Adrenal gland (tissue), 19 donors: ENCODE measurements at places on chromosomes 4 and X. TPM values are rescaled to one million over a fixed set of nuclear protein-coding genes. Genes with fewer than 3 reads are reported as not detected.

DNA sequence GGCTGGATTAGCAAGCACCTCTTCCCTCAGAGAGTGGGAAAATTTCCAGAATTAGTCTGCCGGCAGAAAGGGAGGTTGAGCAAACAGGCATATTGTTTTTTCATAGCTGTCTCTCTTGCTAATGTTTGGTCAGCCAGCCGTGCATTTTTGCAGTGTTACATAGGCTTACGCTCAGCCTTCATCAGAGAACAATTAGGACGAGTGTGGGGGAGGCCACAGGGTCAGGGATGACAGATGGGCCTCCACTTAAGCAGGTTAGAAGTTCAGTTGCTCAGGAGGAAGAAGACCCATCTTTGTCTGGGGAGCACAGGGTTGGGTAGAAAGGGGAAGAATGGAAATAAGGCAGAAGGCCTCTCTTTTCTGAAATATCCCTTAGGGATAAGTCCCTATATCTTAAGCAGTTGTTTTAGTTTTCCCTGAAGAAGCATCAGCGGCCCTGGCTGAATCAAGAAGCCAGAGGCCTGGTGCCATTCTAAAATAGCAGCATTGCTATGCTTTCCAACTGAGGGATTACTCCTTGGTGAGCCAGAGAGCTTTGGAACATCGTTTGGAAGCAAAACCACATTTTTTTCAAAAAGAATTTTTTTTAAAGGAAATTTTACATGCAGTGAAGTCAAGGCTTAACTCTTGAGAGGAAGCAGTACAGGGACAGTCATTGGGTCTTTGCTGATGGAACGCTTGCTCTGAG lies 118.8 kb downstream of the SMIM20 start:
- H3K4me1 ChIP-seq: peaks cover 4% of the 10 kb centered on the region
- H3K27me3 ChIP-seq: no peaks in the 10 kb centered on the region
- no peak for DNase-seq
- H3K4me3 ChIP-seq: no peak overlapping the region
- H3K27ac ChIP-seq: peak overlapping the region; percentile 29

DNA sequence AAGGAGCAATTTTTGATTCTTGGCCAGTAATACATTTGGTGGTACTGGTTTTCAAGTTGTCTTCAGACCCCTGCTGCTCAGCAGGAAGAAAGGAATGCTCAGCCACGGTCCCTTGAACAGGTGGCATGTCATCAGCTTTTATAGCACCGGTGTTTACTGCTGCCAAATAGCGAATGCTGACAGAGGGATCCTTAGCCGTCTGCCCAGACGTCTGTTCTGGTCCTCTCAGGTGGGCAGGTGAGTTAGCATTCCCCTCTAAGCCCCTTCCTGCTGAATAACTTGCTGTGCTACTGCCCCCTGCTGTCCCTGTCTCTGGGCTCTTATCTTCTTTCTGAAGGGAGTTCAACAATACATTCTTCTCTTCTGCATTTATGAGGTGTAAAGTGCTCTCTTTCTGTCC lies 28.4 kb downstream of the BOD1L1 start:
- H3K36me3 ChIP-seq: peaks cover 50% of the 10 kb centered on the region
- H3K4me1 ChIP-seq: peaks cover 7% of the 10 kb centered on the region
- no peak overlapping the region for H3K4me3 ChIP-seq

DNA sequence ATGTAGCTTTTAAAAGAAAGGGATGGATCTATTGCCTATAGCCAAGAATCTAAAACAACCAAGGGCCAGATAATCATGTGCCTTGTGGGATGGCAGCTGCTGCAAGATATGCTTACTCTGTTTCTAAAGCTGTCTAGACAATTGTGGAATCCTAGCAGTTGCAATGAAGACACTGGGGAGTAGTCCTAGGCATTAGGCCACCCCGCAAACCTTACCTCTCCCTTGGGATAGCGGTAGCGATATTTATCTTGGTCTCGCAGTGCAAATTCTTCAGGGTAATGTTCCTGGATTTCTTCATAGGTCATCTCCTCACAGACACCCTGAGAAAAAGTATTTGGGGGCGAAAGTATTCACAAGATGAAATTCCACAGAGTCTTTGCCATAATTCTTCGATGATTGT lies 24.6 kb downstream of the TRO start:
- no peaks in the 10 kb centered on the region for H3K36me3 ChIP-seq
- no peaks in the 10 kb centered on the region for H3K4me1 ChIP-seq
- H3K27ac ChIP-seq: no peak overlapping the region
- no peaks in the 10 kb centered on the region for H3K27me3 ChIP-seq
- no peak overlapping the region for H3K4me3 ChIP-seq
- no peak for DNase-seq

DNA sequence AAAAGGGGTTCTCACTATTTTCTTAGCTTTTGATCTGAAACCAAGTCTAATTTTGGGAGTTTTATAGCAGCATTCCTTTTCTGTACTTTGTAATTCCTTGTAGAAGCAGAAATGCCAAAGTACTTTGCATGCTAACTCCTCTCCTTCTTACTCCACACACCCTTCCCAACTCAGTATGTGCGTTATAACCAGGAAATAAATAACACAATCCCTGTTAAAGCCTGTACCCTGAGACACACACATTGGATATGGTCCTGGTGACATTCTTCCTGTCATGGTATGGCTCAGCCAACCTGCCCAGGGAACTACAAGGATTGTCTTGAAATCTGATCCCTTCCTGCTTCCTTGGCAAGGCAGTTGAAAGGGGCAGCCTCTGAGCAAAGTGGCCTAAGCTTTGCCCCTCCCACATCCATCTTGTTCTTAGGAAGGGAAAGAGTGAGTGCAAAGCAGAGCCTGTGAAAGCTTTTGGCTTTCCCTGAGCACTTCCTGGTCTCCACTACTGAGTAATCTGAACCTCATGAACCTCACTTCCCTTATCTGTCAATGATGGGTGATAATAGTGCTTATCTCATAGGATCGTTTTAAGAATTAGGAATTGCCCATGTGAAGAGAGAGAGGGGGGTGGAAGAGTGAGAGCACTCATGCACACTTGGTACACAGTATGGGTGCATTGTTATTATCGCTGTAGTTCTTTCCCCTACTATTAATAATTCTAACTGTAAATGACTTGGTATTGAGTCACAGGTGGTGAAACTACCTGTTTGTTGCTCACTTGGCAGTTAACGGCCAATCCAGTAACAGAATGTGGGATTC lies 109.3 kb downstream of the AFF2 start:
- no peaks in the 10 kb centered on the region for H3K4me1 ChIP-seq
- H3K36me3 ChIP-seq: no peaks in the 10 kb centered on the region
- H3K27me3 ChIP-seq: no peaks in the 10 kb centered on the region
- H3K4me3 ChIP-seq: no peak overlapping the region
- no peak overlapping the region for H3K27ac ChIP-seq

- DNase-seq: no peak
- no peaks in the 10 kb centered on the region for H3K4me1 ChIP-seq
- H3K36me3 ChIP-seq: no peaks in the 10 kb centered on the region
- H3K27me3 ChIP-seq: peaks cover 12% of the 10 kb centered on the region
These were observed 32.0 kb downstream of the LAS1L start for GRCh38 chrX:65502618-65503017.

DNA sequence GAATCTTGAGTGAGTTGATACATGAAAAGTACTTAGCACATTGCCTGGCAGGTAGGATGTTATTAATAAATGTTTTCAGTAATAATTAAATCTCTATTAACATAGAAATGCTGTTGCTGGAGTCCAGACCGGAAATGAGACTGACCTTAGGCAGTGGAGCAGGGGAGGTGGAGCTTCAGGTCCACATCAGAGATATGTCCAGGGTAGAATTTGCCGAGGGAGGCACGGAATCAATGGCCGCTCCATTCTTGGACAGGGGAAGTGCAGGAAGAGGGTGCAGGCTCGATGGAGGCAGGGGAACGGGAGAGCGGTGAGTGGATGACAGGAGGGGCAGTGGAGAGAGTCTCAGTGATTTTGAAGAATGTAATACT lies 107.3 kb downstream of the GATB start:
- H3K36me3 ChIP-seq: no peaks in the 10 kb centered on the region
- DNase-seq: no peak
- H3K4me3 ChIP-seq: no peak overlapping the region
- no peak overlapping the region for H3K27ac ChIP-seq
- H3K4me1 ChIP-seq: no peaks in the 10 kb centered on the region
- no peaks in the 10 kb centered on the region for H3K27me3 ChIP-seq

DNA sequence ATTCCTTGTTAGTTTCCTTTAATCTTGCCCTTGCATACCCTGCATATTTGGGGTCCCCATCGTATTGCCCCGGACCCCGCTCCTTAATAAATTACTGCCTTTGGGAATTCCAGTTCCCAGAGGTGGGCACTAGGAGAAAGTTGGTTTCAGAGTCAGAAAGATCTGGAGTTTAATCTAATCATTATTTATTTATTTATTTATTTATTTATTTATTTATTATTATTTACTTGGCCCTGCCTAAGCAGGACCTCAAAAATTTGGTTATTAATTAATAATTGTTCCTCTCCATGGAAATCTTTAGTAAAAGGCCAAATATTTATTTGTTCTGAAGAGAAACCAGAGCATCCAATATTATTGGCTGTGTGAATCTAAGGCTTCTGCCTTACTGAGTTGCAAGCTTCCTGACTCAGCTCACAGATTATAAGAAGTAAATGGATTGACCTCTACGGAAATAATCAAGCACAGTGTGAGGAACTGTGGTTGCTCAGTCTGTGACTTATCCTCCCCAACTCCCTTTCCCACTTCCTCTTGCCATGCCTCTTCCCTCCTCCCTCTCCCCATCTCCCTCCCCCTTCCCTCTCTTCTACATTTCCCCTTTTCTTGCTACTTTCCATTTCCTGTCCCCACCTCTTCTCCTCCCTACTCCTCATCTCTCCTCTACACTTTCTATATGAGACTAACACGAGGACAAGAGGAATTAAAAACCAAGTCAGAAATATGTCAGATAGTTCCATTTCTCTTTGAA lies 61.5 kb upstream of the AP1S2 start:
- H3K27ac ChIP-seq: no peak overlapping the region
- H3K4me3 ChIP-seq: no peak overlapping the region
- H3K27me3 ChIP-seq: peaks cover 5% of the 10 kb centered on the region
- H3K4me1 ChIP-seq: peaks cover 7% of the 10 kb centered on the region
- no peak for DNase-seq

GRCh38 chr4:177427192-177427591 lies 15.0 kb downstream of the AGA start:
- no peak overlapping the region for H3K4me3 ChIP-seq
- no peak for DNase-seq
- peaks cover 3% of the 10 kb centered on the region for H3K27me3 ChIP-seq

- H3K4me3 ChIP-seq: no peak overlapping the region
- H3K27ac ChIP-seq: no peak overlapping the region
- no peak for DNase-seq
- no peaks in the 10 kb centered on the region for H3K36me3 ChIP-seq
- no peaks in the 10 kb centered on the region for H3K4me1 ChIP-seq
These were observed 444.3 kb downstream of the NAP1L3 start for GRCh38 chrX:93229036-93229435.

DNA sequence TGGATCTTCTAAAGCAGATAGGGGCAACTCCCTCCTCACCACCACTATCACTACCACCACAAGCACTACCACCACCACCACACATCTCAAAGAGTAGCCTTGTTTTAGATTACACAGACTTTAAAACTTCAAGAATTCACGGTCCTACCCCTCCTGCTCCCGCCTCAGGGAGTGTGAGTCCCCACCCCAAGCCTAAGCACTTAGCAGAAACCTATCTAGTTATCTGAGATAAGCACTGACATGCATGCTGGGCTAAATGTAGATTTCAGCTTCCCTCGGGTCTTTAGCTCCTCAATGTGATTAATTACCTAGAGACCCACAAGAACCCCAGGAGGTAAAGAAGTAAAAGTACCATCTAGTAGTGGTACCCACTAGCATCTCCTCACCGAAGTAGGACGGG lies 775 bp downstream of the AMOT start:
- no peak for DNase-seq
- H3K27me3 ChIP-seq: peaks cover 26% of the 10 kb centered on the region
- peak overlapping the region; percentile 25 for H3K4me3 ChIP-seq
- no peak overlapping the region for H3K27ac ChIP-seq
- H3K36me3 ChIP-seq: no peaks in the 10 kb centered on the region

- no peaks in the 10 kb centered on the region for H3K36me3 ChIP-seq
- no peaks in the 10 kb centered on the region for H3K27me3 ChIP-seq
- H3K27ac ChIP-seq: no peak overlapping the region
- no peak overlapping the region for H3K4me3 ChIP-seq
- H3K4me1 ChIP-seq: no peaks in the 10 kb centered on the region
These were observed 2666.5 kb downstream of the ARAP2 start for GRCh38 chr4:33577791-33578190.

DNA sequence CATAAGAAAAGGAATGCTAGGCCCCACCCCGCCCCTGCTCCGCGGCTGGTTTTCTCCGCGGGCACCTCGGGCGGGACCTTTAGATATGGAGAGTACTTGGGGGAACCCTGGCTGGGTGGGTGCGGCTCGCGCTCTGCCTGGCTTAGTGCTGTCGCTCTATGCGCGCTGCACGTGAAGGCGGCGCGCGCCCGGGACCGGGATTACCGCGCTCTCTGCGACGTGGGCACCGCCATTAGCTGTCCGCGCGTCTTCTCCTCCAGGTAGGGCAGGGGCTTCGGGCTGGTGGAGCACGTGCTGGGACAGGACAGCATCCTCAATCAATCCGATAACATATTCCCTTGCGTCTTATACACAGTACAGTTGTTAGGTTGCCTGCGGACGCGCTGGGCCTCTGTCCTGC lies 56.0 kb downstream of the MAGEB10 start:
- no peaks in the 10 kb centered on the region for H3K36me3 ChIP-seq
- H3K27me3 ChIP-seq: no peaks in the 10 kb centered on the region
- no peak overlapping the region for H3K27ac ChIP-seq
- no peak for DNase-seq

DNA sequence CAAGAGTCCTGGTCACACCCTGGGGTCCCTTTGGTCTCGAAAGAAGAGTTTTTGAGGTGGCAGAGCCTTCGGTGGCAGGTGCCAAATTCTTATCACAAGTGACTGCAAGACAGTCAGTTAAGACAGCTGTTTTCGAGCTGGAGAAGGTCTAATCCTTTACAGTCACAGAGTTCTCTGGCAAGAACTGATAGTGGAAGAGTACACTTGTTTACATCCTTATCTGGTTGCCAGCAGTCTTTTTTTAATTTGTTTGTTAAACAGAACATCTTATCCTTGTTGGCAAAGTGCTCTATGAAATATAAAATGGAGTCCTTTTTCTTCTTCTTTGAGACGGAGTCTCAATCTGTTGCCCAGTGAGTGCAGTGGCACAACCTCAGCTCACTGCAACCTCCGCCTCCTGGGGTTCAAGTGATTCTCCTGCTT lies 50.4 kb upstream of the ELOVL6 start:
- no peaks in the 10 kb centered on the region for H3K4me1 ChIP-seq
- no peak overlapping the region for H3K27ac ChIP-seq
- no peaks in the 10 kb centered on the region for H3K27me3 ChIP-seq

HSD17B13 gene
- 0.65 TPM for total RNA-seq

ARR3 gene
- not detected for total RNA-seq

CSAG2 gene
- total RNA-seq: not detected

TBX22 gene
- not detected for total RNA-seq

SHROOM2 gene
- 6.7 TPM for total RNA-seq

ZDHHC15 gene
- 2.8 TPM for total RNA-seq

C4orf54 gene
- total RNA-seq: 0.14 TPM

DGAT2L6 gene
- total RNA-seq: not detected

CYSLTR1 gene
- total RNA-seq: 1.1 TPM

ITIH6 gene
- total RNA-seq: under 0.01 TPM
